Hippocampal formation (tissue), 2 donors: ENCODE measurements at places on chromosomes 5 and 9.

DNA sequence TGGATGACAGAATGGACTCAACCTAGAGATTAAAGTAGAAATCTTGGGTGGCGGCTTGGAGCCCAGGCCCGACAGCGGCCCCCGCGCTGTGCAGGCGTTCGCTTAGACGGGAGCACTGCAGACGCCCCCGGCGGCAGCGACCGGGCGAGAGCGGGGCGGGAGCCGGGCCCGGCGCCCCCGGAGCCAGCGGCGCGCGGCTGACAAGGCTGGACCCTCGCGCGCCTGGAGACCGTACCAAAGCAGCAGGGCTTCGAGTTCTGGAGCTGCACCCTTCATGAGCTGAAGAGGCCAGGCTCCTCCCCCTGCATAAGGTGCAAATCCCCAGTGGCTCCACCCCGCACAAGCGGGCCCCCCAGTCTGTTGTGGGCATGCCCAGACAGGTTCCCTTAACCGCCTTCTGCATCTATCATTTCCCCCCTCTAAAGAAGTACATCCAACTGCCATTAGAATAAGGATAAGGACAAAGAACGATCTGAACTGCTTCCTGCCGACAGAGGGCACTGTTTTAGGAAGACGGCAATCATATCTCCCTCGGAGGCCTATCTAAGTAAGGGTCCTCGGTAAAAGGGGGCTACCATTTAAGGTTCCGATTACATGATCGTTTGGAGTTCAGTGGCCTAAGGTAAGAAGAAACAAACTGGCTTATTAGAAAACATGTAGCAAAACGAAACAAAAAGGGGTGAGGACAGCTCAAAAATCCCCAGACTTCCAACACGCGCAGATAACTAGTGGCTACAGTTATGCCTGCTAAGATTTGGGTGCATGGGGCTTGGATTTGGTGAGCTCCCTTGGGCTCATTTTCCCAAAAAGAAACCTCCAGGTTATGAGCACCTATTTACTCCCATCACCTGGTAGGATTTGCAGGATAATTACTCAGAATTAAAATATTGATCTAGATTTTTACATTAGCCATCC is 66.3 kb downstream of the RGMB start:
- no peak for DNase-seq

DNA sequence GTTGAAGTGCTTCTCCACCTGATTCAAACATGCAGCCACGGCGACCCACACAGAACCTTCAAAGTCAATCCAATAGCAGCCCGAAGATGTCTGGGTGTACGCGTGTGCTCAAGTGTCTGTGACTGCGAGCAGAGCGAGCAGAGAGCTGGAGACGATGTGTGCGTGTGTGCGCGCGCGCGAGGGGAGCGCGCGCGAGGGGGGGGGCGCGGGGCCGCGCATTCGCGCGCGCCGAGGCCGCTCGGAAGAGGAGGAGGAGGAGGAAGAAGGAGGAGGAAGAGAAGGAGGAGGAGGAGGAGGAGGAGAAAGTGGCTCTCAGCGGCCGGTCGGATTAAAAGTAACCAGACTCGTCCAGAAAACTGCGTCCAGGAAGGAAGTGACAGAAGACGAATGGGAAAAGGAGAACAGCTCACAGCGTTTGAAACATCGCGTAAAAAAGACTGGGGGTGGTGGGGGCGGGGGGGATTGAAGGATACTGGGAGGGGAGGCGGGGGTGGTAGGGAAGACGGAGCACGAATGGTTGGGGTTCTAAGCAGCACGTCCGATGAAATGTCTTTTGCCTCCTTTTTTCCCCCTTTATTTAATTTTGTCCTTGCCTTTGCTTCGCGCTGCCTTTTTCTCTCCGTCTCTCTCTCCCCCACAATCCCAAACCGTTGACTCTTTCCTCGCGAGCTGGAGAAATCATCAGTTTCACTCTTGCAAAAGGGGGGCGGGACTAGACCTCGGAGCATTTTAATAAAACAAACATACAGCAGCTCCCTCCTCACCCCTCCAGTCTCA is at the start of gene MEF2C:
Gene MEF2C, minus strand, starts transcription at position 126 of the 777 bp plus-strand sequence. CDS start 59,396 bp downstream, outside the sequence.
- DNase-seq, result peak; percentile 63

DNA sequence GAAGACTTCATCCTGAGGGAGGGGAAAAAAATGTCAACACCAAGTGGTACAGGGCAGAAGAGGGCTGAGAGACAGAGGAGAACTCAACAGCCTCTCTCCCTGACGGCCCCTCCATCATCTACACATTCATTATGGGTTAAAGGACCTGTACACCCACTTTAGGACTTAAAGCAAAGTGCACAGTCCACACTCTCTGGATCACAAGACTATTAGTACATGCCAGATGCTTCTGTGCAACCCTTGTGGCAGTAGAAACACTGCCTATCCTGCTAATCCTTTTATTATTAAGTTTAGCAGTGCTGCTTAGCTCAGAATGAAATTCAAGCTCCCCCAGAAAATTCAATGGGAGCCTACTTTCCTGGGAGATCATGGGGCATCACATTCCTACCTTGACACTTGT is 1.9 kb downstream of the FRMD3 start:
- DNase-seq, result no peak

- DNase-seq, result no peak
These were observed 438.4 kb downstream of the ISL1 start for GRCh38 chr5:51821697-51822096.

DNA sequence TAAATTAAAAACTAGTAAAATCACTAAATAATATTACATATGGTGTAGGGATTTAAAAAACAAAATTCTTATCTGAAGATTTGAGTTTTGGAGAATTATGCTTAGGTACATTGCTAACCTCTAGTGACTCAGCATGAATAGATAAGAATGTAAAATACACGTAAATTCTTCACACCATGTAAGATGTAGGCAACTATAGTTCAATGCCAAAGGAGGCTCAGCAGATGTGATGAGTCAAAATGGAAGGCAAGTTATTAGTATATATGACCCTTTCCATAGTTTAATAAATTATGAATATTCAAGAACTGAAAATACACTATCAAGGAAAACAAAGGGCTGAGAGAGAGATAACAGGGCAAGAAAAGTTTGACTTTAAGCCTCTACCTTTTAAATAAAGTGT is 79.0 kb downstream of the MRPS30 start:
- DNase-seq, result no peak

- no peak for DNase-seq
These were observed 89.3 kb downstream of the ALDH1A1 start for GRCh38 chr9:72863456-72864094.
